Urinary bladder (tissue), 4 donors: ENCODE measurements at places on chromosomes 2 and 18.

- DNase-seq: no peak
Measured at GRCh38 chr2:135151615-135152014, 99.5 kb downstream of the RAB3GAP1 start.

DNA sequence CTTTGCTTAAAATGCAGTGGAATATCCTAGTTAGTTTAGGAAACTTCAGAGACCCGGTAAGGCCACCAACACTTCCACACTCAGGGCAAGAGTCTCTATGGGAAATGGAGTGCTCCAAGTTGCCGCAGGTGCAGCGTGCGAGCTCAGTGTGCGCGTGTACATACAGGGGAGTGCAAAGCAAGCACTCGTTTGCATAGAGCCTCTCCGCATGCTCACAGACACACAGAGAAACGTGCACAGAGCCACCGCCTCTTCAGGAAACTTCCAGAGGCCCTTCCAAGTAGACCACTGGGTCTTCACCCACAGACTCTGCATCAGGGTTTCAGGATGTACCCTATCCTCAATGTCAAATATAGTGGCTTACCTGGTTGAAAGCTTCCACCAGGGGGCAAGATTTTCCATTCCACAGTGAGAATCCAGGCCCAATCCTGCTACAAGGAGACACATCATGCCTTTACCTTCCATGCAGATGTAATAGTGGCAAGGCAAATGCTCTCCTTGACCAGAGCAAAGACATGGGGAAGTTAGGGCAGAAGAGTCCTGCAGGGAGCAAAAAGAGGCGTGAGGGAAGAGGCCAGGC lies 513.0 kb upstream of the MYT1L start:
- DNase-seq: no peak

GRCh38 chr18:49377742-49378141 lies 82.7 kb downstream of the DYM start:
- DNase-seq: no peak

- DNase-seq: no peak
Measured at GRCh38 chr2:42756150-42756775, 7.7 kb downstream of the OXER1 start.

DNA sequence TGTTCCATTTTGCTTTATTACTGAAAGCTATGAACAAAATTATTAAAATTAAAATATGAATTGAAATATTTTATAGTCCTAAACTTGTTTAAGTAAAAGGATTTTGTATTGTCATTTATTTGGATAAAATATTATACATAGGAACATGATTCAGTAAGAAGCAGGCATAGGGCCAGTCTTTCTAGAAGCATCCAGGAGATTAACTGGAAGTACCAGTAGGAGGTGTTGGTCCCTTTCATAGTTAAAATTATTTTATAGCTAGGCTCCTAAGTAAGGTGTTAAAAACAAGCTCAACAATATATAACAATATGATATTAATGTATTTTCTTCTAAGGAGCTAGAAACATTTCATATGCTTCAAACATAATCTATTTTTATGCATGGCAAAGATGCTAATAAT lies 43.7 kb downstream of the FIGN start:
- DNase-seq: no peak

DNA sequence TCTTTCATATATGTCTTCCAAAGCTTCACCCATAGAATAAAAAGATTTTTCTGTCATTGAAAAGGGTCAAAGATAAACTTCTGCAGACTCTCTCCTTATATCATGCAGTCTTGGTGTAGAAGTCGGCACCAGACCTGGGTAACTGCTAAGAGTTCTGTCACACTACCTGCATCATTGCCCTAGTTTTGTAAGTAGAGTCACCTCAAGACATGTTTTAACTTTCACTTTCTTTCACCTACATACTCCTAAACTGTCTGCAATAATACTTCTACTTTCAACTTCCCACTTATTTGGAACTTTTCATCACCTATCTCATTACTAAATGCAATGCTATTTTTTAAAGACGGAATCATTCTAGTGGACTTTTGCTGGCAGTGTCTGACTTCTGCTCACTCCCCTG lies 475.6 kb upstream of the VRK2 start:
- no peak for DNase-seq

DNA sequence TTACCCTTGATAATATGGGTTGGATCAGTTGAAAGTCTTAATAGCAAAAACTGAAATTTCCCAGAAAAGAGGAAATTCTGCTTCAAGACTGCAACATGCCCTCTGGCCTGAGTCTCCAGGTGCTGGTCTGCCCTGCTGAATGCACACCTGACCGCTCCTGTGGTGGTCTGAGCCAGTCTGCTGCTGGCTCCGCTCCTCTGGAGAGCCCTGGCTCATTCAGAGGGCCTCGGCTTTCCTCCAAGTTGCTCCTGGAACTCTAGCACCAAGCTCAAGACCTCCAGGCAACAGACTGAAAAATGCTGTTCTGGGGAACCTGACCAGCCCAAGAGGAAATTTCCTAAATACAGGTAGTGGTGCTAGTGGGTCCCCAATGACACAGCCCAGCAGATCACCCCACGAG lies 64.8 kb downstream of the DIPK1C start:
- no peak for DNase-seq

DNA sequence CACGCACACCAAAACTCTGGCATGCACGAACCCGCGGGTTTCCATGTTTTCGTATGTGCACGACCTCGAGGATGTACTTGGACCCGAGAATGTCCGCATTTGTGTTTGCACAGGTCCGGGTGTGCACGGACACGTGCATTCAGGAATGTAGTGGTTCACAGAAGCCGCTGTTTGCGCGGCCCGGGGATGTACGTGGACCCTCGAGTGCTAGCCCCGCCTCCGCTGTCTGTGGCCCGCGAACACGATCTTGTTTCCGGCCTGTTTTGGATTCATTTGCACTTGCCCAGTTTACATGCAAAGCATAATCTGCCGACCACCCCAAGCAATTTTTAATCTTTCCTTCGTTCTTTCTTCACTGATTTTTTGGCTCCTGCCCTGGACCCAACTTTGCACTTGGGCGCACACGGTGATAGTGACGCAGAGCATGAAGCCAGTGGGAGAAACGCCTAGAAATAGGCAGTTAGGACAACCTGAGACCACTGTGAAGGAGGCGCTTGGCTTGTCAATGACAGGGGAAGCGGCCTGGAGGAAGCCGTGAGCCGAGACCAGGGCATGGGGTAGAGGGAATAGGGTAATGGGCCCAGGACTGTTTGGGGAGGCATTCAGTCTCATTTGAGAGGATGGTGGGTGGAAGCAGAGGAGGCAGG lies 45.4 kb upstream of the PTMA start:
- DNase-seq: no peak

- no peak for DNase-seq
Measured at GRCh38 chr18:26185267-26185666, 41.0 kb upstream of the TAF4B start.

DNA sequence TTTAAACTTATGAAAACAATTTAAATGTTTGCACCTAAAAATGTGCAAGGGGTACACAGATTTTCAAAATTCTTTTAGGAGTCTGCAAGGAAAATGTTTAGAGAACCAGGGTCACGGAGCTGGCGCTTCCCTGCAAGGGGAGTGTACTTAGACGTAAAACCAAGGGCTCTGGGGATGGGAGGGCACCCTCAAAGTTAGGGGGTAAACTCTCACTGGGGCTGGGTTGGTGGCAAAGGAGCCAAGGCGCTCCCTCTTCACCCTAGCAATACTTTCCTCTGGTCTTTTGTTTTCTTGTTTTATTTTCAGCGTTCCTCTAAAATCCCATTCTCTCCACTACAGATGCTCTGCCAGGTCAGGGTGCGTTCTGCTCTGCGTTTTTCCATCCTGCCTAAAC lies 20.0 kb downstream of the TMEM247 start:
- no peak for DNase-seq

GRCh38 chr2:175698061-175698460 lies 304.0 kb downstream of the LNPK start:
- no peak for DNase-seq

GRCh38 chr2:120415728-120416509 lies 70.0 kb downstream of the INHBB start:
- DNase-seq: no peak

GRCh38 chr2:10561288-10562035 lies 113.3 kb upstream of the ODC1 start:
- no peak for DNase-seq

DNA sequence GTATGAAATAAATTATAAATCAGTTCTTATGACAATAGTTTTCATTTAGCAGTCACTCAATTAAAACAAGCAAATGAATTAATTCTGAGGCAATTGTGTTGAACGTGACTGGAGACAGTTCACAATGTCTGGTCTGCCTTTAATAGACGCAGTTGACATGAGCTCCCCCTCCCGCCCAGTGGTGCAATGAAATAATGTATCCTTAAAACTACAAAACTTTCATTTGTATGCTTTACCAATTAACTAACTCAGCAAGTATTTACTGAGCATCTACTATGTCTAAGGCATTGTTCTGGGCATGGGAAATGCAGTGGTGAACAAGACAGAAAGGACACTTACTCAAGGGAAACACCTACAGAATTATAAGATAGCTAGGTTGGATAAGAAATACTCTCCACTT lies 3.5 kb upstream of the DSC2 start:
- DNase-seq: no peak

DNA sequence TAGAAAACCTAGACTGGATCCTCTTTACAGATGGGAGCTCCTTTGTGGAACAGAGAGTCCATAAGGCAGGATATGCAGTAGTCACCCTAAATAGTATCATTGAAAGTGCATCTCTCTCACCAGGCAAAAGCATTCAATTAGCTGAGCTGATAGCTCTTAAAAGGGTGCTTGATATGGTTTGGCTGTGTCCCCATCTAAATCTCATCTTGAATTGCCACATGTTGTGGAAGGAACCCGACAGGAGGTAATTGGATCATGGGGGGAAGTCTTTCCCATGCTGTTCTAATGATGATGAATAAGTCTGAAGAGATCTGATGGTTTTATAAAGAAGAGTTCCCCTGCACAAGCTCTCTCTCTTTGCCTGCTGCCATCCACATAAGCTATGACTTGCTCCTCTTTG lies 96.2 kb upstream of the RMP24 start:
- no peak for DNase-seq

GRCh38 chr2:102049756-102050443 lies 58.1 kb downstream of the IL1R2 start:
- no peak for DNase-seq

GRCh38 chr18:76458522-76459311 lies 36.3 kb downstream of the ZNF516 start:
- DNase-seq: no peak

GRCh38 chr2:8039732-8040131 lies 642.1 kb upstream of the ID2 start:
- DNase-seq: no peak

DNA sequence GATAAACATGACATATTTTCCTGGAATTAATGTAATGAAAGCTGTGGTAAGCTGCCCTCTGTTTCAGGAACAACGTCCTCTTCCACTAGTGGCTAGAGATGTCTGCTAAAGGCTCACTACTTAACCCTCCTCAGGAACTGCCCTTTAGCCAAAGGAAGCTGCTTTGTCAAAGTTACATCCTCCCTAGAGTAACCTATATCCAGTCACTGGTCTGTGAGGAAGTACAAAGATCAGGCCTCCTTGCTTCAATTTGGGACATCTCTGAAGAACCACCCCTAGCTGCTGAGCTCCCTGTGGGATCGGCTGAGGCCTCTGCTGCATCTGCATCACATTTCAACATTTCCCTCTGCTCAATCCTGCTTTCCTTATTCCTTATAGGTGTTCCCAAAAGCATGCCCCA lies 107.8 kb downstream of the PRELID3A start:
- DNase-seq: no peak

- no peak for DNase-seq
Measured at GRCh38 chr2:66699416-66699792, 264.5 kb downstream of the MEIS1 start.

DNA sequence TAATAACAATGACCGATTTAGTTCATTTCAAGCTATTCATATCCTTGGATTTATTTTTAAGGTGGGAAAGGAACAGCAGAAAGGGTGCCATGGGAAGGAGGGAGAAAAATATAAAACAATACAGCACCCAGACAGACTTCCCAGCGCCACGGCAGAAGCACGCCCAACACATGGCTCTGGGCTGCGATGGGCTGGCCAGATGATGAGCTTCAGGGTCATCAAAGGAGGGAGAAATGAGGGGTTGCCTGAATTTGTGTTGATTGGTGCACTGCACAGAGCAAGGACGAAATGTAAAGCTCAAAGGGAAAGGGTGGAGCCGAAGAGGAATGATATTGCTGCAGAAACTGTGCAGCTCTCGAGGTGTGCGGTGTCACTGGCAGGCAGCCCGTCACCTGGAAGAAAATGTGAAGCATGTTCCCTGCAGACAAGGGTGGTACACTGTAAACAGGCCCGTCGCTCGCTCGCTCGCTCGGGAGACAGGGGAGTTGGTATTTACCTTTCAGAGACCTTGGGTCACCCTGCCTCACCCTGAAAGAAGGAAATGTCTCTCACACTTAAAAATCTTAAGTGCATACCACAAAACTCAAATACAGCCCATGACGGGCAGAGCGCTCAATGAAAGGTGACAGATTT lies 195.5 kb upstream of the CTAGE1 start:
- DNase-seq: no peak

GRCh38 chr2:204505946-204506345 lies 39.3 kb upstream of the PARD3B start:
- DNase-seq: no peak

DNA sequence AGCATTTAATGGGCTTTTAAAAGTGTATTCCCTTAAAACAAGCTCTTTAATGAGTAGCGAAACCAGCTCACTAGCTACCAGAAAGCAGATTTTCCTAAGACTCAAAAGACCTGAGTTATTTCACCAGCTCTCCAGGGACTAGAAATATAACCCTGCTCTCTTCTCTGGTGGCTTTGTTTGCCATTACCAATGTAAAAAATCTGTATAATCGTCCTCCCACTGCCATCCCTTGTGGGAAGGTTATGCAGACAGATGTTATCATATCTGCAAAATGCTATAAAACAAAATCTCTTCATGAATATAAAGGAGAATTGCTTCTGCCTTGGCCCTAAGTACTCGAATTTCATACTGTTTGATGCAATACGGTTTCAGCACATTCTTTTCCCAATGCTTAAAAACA lies 335.2 kb downstream of the NUP35 start:
- no peak for DNase-seq

- no peak for DNase-seq
Measured at GRCh38 chr2:37344453-37345361, at the start of gene QPCT. Gene QPCT (plus strand): TSS chr2:37344630. CDS start chr2:37344732, 102 bp downstream.

- no peak for DNase-seq
Measured at GRCh38 chr2:3302751-3303582, 74.7 kb downstream of the EIPR1 start.

DNA sequence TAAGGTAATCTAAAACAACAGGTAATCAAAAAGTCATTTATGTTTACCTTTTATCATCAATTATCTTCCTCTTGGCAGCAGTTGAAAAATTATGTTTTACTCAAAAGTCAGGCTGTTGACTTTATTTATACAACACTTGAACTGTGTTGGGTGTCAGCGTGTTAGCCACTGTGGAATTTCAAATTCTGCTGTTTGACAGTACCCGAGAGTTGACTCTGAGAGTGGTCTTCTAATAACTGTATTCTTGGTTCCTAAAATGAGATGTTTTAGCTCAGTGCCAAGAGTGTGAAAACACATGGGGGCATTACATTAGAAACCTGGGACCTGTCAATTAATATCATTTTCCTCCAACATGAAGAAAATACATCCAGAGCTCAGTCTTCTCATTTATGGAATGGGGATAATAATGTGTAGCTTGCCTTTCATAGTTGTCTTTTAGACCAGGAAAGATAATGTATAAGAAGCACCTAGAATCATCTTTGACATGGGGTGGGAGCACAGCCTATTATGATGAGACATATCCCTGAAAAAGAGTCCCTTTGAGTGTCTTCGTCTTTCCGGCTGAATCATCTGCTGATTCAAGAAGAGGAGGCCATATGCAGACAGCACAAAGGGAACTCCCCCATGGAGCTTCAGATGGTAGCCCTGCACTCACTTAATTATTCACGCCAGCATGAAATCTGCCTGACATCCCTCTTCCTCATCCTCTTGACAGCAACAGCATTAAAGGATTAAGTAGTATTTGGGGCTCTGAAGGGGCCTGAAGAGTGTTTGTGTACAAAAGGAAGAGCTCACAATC lies 89.1 kb downstream of the AFF3 start:
- DNase-seq: no peak
